ENCODE measurements at places on chromosomes 1 and 21. TPM values are rescaled to one million over a fixed set of nuclear protein-coding genes. Genes with fewer than 3 reads are reported as not detected.

DNA sequence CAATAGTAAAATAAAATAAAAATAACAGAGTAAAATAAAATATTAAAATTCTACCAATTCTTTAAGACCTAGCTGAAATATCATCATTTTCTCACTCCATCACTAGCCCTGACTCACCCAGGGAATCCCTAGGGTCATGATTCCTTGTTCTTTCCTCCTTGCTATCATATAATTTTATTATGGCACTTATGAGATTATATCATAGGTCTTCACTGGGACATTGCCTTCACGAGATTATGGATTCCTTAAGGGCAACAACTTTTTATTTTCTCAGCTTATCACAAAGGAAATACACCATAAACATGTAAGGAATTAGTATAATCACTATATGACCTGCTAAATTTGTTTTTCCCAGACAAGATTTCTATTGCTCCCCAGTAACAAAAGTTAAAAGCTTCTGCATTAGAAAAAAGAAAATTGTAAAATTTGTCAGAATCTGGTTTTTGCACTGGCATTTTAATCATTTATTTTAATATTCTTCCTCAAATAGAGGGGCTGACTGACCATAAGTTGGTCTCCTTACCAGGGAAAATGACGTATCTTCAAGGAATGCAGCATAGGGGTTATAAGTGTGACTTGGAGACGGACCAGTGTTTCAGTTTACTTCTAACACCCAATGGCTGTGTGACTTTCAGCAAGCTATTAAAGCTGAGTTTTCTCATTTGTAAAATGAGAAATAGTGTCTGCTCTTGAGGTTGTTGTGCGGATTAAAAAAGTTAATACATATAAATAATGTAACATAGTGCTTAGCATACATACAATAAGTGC lies 8.8 kb upstream of the CLCA4 start:
- H3K27ac ChIP-seq: no peak overlapping the region
- H3K27me3 ChIP-seq: no peaks in the 10 kb centered on the region
- no peak for DNase-seq

DNA sequence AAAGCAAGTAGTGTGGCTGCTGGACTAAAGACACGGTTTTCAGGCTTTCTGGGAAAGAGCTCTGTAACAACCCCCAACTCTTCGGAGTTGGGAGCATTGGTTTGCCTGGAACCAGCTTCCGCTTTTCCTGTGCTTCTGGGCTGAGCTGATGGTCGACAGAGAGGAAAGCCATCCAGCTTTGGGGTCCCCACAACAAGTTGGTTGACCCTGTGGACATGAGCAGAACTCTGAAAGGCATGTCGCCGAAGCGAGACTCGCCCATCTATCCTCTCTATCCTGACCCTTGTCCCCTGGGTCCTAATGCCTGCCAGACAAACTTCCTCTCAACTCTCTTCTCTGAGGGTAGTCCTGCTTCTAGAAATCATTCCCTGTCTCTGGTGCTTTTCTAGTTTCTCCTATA lies 31.9 kb upstream of the FCGR2A start:
- H3K27me3 ChIP-seq: peaks cover 16% of the 10 kb centered on the region
- no peaks in the 10 kb centered on the region for H3K4me1 ChIP-seq
- no peak overlapping the region for H3K27ac ChIP-seq
- DNase-seq: no peak

- no peaks in the 10 kb centered on the region for H3K27me3 ChIP-seq
- no peak overlapping the region for H3K27ac ChIP-seq
- H3K36me3 ChIP-seq: no peaks in the 10 kb centered on the region
- H3K4me1 ChIP-seq: no peaks in the 10 kb centered on the region
- H3K4me3 ChIP-seq: no peak overlapping the region
- DNase-seq: no peak
Observed at GRCh38 chr1:101704895-101705294, 291.8 kb downstream of the OLFM3 start.

DNA sequence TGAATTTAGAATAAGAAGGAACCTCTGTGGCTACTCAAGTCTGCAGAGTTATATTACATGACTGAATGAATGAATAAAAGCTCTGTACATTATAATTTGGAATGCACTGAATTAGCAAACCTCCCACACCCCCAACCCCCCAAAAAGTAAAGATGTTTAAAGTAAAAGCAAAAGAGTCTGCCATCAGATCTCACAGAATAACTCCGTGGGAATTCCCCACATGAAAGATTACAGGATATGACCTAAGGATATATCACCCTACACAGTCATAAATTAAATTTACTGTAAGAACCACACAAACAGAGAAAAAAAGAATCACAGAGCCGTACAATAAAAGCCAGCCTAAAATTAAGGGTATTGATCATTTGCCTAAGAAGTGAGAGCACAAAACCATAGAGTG lies 587.3 kb downstream of the PTPRC start:
- DNase-seq: no peak
- H3K27ac ChIP-seq: no peak overlapping the region
- no peaks in the 10 kb centered on the region for H3K36me3 ChIP-seq
- no peaks in the 10 kb centered on the region for H3K4me1 ChIP-seq
- H3K27me3 ChIP-seq: no peaks in the 10 kb centered on the region

DNA sequence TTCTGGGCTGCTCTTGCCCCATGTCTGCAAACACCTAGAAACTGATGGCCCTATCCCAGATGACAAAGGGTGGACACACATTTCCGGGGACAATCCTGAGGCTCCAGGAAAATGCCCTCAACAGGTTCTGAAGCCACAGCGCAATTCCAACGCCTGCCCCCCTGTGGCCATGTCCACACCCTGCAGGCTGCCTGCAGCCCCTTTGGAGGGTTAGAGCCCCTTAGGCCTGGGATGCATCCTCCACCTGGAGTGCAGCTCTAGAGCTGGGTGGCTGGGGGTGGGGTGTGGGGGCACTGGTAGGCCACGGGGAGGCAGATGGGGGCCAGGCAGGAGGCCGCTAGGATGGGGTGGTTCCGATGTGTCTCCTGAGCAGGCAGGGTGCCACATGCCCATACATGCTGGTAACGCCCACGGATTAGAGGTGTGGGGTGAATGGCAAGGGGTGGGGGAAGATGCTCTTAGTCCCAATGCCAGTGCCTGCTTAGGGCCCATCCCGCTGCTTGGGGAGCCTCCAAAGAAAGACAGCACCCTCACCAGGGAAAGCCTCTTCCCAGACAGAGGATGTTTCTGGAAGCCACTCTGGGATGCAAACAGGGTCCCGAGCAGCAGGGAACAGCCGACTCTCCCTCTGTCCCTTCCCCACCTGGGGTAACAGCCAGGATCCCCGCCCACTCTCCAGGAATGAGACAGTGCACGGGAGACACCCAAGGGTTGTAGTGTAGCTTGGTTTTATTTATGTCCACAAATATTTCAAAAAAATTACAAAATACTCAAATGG lies 34.0 kb downstream of the SLC45A1 start:
- peaks cover 77% of the 10 kb centered on the region for H3K4me1 ChIP-seq
- no peak for DNase-seq
- H3K27me3 ChIP-seq: no peaks in the 10 kb centered on the region
- H3K27ac ChIP-seq: peak overlapping the region; percentile 62
- no peak overlapping the region for H3K4me3 ChIP-seq

DNA sequence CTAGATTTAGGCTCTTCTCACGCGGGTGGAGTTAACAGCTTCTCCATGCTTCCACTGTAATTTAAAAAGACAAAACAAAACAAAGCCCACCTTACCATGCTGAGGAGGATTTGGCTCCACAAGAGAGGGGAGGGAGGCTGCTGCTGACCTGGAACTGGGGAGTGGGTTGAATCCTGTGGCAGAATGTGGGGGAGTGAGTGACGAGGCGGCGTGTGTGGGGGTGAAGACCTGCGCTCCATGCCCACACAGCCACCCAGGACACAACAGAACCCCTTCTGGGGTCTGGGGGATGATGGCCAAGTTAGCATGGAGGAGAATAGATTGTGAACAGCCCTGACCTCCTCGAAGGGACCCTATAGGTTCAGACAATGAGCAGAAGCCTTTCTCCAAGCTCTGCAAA lies 44.0 kb upstream of the LRRN2 start:
- H3K27me3 ChIP-seq: peaks cover 8% of the 10 kb centered on the region
- H3K27ac ChIP-seq: no peak overlapping the region
- H3K4me1 ChIP-seq: no peaks in the 10 kb centered on the region
- DNase-seq: no peak
- H3K36me3 ChIP-seq: no peaks in the 10 kb centered on the region

DNA sequence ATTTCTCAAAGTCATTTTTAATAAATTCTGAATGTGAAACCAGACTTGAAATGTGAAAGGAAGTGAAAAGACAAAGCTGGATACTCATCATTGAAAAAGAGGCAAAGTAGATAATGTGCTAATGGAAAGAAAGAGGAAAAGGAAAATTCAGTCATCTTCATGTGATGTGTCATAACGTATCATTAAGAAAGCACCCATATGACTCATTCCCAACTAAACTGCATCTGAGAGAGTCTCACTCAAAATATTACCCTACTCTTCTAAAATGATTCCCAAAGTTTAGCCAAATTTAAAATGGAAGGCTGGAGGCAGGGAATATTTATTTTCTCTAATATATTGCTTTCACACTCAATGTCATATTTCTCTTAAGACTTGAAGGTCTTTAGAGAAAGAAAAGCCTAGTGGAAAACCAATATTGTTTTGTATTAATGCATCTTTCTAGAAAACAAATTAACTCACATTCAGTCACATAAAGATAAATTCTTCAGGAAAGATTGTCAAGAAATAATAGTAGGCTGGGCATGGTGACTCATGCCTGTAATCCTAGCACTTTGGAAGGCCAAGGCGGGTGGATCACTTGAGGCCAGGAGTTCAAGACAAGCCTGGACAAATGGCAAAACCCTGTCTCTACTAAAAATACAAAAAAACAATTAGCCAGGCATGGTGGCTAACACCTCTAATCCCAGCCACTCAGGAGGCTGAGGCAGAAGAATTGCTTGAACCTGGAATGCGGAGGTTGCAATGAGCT lies 129.9 kb downstream of the SLC30A10 start:
- H3K36me3 ChIP-seq: no peaks in the 10 kb centered on the region
- no peaks in the 10 kb centered on the region for H3K27me3 ChIP-seq
- no peak overlapping the region for H3K27ac ChIP-seq
- no peak overlapping the region for H3K4me3 ChIP-seq
- no peaks in the 10 kb centered on the region for H3K4me1 ChIP-seq
- DNase-seq: no peak

- peaks cover 13% of the 10 kb centered on the region for H3K4me1 ChIP-seq
- peaks cover 17% of the 10 kb centered on the region for H3K27me3 ChIP-seq
- H3K4me3 ChIP-seq: no peak overlapping the region
- H3K27ac ChIP-seq: no peak overlapping the region
- H3K36me3 ChIP-seq: no peaks in the 10 kb centered on the region
Observed at GRCh38 chr1:201282216-201282615, 1.1 kb upstream of the PKP1 start.

DNA sequence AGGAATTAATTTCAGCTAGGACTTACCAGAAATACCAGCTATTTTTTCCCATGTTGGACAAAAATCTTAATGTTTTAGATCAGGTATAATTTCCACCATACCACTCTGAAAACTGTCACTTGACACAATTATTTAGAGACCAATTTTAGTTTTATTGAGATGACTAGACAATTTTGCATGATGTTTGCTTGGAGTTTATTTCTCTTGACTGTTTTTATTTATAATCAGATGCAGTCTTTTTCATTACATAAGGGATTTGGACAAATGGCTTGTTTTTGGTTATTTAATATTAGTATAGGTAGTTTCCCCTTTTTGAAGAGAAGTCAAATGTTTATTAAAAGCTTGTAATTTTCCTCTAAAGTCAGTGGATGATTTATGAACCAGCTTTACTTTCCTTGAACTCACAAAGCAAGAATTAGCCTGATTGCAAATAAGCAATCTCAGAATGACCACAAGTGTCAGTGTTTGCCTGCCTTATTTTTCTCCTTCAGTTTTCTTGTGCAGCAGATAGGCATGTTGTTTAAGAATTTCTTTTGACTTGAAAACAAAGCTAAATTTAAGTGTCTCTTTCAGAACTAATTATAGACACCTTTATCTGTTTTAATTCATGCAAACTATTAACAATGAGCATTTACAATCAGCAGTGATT lies 3.8 kb upstream of the B3GALT2 start:
- H3K27me3 ChIP-seq: no peaks in the 10 kb centered on the region
- peaks cover 60% of the 10 kb centered on the region for H3K4me1 ChIP-seq
- no peak for DNase-seq
- no peak overlapping the region for H3K4me3 ChIP-seq
- H3K36me3 ChIP-seq: no peaks in the 10 kb centered on the region

DNA sequence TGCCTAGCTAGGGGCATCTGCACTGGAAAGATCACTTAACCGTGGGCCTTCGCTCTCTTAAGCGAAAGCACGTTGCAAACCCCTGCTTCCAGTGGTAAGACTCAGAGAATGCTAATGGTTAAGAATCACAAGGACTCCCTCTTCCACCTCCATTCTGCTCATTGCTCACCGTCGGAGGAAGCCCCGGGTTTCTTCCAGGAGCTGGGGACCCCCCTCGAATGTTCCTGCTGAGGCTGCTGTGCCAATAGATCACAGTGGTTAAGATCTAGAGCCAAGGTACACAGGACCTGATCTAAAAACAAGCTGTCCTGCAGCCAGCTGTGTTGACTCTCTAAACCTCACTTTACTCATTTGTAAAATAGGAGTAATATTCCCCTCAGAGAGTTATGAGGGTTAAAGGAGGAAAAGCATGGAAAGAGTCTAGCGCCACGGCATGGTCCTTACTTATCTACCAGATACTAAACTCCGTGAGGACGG lies 765 bp downstream of the VAMP3 start:
- H3K4me3 ChIP-seq: peak overlapping the region; percentile 99
- no peak for DNase-seq
- peaks cover 37% of the 10 kb centered on the region for H3K36me3 ChIP-seq

DNA sequence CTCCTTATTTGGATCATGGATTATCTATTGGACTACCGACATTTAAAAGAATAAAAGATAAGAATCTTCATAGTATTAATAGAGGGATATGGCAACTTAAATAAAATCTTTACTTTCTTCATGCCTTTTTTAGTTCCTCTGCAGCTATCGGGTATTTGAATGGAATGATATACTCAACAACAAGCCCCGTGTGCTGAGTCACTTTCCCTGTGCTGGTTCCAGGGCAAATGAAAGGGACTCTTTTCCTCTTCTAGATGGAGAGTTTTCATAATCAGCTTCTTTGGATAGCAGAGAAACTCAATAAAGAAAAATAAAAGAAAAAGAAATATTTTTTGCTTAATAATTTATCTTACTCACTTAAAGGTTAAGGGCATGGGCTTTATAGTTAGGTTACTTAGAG lies 213.7 kb downstream of the LRRC40 start:
- no peak overlapping the region for H3K27ac ChIP-seq
- no peak overlapping the region for H3K4me3 ChIP-seq
- no peaks in the 10 kb centered on the region for H3K4me1 ChIP-seq
- no peaks in the 10 kb centered on the region for H3K27me3 ChIP-seq
- no peak for DNase-seq

The PADI2 gene
- total RNA-seq: 0.39 TPM

The PFKL gene
- total RNA-seq: 76.5 TPM

The AHCYL1 gene
- 72.1 TPM for total RNA-seq

The TFF2 gene
- total RNA-seq: not detected

The AKR7A2 gene
- 52.7 TPM for total RNA-seq

The VWA1 gene
- 99.9 TPM for total RNA-seq

The ZNF436 gene
- total RNA-seq: 16.8 TPM

The LCE1F gene
- not detected for total RNA-seq

The S100A7 gene
- total RNA-seq: not detected

Measured in esophagus muscularis mucosa (tissue), 4 donors.